ENCODE measurements at places on chromosomes 4 and X.

DNA sequence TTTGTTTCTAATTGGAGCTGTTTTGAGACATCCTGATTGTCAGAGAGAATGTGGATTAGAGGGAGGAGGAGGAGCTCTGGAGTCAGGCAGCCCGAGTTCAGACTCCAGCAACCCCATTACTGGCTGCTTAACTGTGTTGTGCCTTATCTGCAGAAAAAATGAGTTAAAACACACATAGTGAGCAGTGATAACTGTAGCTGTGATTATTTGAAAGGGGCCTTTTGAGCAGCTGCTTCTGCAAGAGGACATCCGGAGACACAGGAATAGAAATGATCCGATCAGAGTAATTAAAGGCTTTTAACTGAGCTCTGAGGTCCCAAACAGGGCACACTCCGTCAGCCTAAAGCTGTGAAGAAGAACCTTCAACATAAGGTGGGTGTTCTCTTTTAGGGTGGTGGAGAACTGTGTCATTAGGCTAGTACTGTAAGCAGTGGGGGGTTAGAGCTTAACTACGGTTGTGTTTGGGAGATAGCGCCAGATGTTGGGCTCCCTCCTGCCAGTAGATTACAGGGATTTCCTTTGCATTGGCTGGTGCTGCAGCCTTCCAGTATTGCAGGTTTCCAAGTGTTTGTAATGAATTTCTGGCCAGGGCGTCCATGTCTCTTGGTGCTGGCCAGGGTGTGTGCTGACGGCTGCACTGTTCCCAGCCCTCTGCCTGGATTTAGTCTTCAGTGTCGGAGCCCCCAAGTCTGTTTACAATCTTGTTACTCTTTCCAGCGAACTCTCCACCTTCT, 24.3 kb downstream of the ADD1 start:
- no peak for DNase-seq

DNA sequence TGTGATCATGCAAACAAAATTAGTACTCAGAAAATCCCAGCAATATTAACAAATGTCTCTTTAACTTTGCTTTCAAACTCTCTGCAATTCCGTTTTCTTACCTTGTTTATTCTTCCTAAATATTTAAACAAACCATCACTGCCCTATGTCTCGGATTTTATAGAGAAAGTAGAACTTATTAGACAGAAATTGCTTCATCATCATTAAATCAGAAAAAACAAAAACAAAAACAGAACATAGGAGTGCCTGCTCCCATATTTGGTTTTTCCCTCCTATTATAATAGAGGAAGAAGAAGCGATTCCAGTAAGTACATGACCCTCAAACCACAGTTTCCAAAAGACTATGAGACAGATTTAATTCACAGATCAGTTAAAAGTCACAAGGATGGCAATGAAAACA, 1228.0 kb downstream of the RPA4 start:
- no peak for DNase-seq

DNA sequence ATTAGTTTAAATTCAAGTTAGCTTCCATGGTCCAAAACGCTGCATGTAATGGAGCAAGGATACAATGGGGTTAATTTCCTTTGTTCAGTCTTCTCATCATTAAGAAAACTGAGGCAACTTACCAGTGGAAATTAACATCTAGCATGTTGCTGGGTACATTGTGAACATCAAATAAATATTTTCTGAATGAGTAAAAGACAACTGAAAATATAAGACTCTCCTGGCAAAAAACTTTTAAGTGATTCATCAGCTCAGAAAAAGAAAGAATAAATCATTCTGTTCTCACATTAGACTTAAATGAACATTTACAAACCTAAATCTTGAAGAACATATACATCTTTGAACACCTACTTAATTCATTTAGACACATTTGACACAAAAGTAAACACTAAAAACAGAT, 138.4 kb upstream of the ETNPPL start:
- no peak for DNase-seq

DNA sequence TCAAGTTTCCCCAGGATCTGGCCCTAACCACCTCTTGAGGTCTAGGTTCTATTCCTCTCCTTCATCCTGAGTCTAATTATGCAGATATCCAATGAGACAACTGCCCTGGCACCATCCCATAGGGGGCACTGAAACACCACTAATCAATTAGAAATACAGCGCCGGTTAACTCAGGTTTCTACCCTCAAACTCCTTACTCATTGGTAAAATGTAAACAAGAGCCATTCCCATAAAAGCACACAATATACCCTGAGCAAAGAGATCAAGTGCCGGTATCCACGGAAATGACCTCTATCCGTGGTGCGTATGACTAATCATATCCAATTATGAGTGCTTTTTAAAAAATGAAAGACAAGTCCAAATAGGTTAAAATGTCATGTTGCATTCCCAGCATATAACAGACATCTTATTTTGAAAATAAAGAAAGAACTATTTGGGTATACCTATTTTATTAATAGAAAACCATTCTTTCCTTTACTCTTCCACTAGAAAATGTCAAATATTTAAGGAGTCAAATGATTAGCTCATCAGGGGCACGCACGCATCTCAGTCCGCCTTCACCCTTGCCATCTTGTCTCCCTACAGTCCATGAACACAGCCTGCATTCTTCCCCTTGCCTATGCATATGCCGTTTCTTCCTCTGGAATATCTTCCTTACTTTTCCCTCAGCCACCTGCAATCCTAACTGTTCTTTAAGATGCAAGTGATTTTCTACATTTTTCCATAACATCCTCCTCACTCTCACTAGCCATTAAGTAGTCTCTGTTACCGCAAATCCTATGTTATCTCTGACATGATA, 141.1 kb downstream of the MAML3 start:
- DNase-seq = peak; percentile 35

- DNase-seq = no peak
Observed at GRCh38 chr4:42786350-42787078, 106.0 kb upstream of the GRXCR1 start.

DNA sequence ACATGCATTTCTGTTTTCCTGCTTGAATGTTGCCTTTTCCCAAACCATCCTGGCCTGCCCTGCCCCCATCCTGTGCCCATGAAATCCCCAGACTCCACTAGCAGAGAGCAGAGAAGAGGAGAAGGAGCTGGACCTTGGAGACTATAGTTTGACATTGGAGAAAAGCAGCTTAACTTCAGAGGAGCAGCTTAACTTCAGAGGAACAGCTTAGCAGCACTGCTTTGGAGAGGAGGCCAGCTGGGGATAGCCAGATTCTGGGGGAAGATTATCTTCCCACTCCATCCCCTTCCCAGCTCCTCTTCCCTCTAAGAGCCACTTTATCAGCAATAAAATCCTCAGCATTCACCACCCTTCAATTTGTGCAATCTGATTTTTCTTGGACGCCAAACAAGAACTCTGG, 443.0 kb downstream of the PCDH10 start:
- DNase-seq = no peak

DNA sequence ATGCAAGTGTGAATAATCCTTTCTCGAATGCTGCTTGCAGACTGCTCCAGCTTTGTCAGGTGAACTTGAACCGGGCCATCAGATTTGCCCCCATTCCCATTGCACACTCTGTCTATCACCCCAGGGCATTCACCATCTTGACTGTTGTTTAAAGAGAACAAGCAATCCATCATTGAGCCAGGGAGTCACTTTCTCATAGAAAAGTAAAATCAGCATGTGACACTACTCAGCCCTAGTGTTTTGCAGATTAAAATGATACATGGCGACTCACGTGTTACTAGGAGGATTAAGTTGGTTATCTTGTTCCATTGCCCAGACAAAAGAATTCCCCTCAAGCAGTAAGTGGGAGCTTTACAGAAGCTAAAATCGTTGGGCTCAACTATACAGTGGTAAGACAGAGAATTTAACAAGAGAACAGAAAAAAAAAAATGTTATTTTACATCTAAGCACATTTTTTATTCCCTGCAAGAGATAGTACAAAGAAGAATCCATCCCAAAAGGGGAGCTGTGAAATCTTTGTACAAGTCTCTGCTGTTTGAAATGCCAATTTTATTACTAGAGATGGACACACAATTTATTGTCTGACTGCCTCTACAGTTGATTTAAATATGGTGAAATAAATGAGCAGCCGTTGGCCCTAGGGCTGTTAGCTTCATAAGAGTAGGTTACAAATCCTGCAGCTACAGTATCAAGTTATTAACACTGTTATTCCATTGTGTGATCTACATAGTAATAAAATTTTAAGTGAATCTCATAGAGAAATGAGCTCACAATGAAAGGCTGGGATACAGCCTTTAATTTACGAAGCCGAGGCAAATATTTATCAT, 67.5 kb downstream of the NEUROG2 start:
- DNase-seq = no peak

- DNase-seq = no peak
Observed at GRCh38 chr4:73451404-73451803, 15.4 kb downstream of the AFP start.

- DNase-seq = peak; percentile 10
Observed at GRCh38 chr4:125314676-125315575, at the start of gene FAT4. Gene FAT4 (plus strand): TSS chr4:125314955. CDS start chr4:125316412, 1,457 bp downstream.

GRCh38 chr4:140014284-140014683, 139.7 kb downstream of the MAML3 start:
- no peak for DNase-seq

DNA sequence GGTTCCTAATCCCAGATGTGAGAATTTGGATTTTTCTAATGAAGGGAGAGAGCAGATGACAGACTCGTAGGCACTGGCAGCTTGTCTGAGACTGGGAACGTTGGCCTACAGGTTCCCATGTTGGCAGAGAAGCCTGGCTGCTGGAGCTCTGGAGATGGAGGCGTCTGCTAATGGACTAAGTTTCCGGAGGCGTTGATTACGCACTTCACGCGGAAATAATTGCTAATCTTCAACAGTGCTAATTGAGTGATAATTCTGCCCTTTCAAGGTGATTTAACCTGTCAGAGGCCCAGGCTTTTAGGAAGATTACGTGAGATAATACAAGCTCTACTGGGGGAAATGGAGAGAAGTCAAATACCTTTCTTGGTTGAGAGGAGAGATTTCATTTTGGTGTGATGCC, 77.4 kb downstream of the PSAPL1 start:
- DNase-seq = no peak

DNA sequence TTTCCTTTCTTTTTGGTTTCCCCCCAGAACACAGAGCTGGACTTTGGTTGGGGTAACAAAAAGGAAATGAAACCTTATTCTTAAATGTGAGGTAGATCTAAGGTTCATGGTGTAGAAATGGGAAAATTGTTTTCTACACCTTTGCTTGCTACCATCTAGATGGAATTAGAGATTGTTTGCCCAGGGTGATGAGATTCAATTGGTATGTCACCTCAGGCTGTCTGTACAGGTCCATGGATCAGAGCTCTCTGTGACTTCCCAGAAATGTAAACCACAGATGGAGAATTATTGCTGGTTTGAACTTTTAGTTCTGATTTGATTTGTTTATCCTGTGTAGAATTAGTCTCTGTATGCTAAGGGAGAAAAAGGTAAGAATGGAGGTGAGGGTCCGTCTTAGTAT, 146.7 kb downstream of the PCDH7 start:
- DNase-seq = no peak

Measured in activated CD8-positive, alpha-beta memory T cell treated with anti-CD3 and anti-CD28 coated beads for 1 hour (primary cell).